ENCODE measurements at places on chromosomes 1 and 21. TPM values are rescaled to one million over a fixed set of nuclear protein-coding genes. Genes with fewer than 3 reads are reported as not detected.

Gene TCHHL1
- not detected for total RNA-seq

Gene RSPH1
- total RNA-seq, result not detected

Gene LRRC38
- total RNA-seq, result not detected

Gene APOBEC4
- total RNA-seq, result not detected

Gene KIF26B
- total RNA-seq, result 0.28 TPM

Gene TTC24
- total RNA-seq, result 12.6 TPM

Gene LCE2C
- total RNA-seq, result not detected

Gene CFH
- 13.3 TPM for total RNA-seq

Gene TAS1R1
- not detected for total RNA-seq

Gene OR10Z1
- total RNA-seq, result not detected

Gene UBL4B
- not detected for total RNA-seq

Gene GADD45A
- 33.7 TPM for total RNA-seq

Gene RNU1-1
- 3,744 TPM for total RNA-seq

Gene SAMSN1
- 58.9 TPM for total RNA-seq

Gene AGO3
- 33.1 TPM for total RNA-seq

Gene DDR2
- total RNA-seq, result 0.18 TPM

Gene NHLH1
- total RNA-seq, result 0.44 TPM

Gene EDARADD
- 11.8 TPM for total RNA-seq

Gene SPATA17
- not detected for total RNA-seq

Gene CRABP2
- total RNA-seq, result 1.4 TPM

All from activated CD8-positive, alpha-beta memory T cell treated with anti-CD3 and anti-CD28 coated beads, Interleukin-2, amount 10 ng/mL, durations not matched to agents 7 days and 5 days (primary cell).